CD4-positive, alpha-beta T cell treated with Interleukin-10 for 1 hour (primary cell): ENCODE measurements at places on chromosomes 11 and 22.

- DNase-seq = no peak
These were observed 32.2 kb upstream of the OAF start for GRCh38 chr11:120178561-120179056.

- no peak for DNase-seq
These were observed 38.3 kb downstream of the BIRC2 start for GRCh38 chr11:102385085-102386007.

GRCh38 chr22:31106731-31107177 is 614 bp downstream of the SELENOM start:
- no peak for DNase-seq

GRCh38 chr11:32079553-32079952 is 11.3 kb upstream of the RCN1 start:
- DNase-seq = no peak

DNA sequence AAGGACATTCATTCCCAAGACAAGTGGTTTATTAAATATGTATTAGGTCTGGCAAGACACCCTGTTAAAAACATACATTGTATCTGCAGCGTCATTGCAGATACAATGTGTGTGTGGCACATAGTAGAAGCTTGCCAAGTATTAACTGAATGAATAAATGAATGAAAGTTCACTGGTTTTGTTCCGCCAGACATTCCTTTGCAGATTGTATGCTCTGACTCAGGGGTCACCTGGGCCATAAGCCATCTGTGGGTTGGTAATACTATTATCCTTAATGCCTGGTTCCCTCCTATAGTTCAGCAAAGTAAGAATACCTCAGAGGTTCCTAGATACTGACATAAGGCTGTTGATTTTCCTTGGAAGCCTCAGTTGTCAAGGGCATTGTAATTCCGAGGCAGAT is 377.3 kb upstream of the CCDC90B start:
- no peak for DNase-seq

GRCh38 chr22:19791243-19791642 is 30.7 kb downstream of the TBX1 start:
- no peak for DNase-seq

GRCh38 chr11:86575208-86575855 is 97.1 kb downstream of the ME3 start:
- no peak for DNase-seq

- no peak for DNase-seq
These were observed 12.3 kb upstream of the TSKU start for GRCh38 chr11:76770642-76771445.
